NCI-H1694 (cell line): ENCODE measurements at places on chromosomes 11 and 22.

GRCh38 chr22:32364210-32364609 is 6.5 kb downstream of the RFPL3 start:
- no peak for DNase-seq

- no peak for DNase-seq
Measured at GRCh38 chr11:79081471-79082031, 359.3 kb downstream of the TENM4 start.

- DNase-seq = no peak
Measured at GRCh38 chr11:114604179-114604813, 8.7 kb upstream of the NXPE4 start.

- DNase-seq = no peak
Measured at GRCh38 chr11:79291948-79292347, 148.9 kb downstream of the TENM4 start.

- no peak for DNase-seq
Measured at GRCh38 chr22:22414266-22414665, 94.3 kb downstream of the ZNF280B start.
